ENCODE measurements at places on chromosomes 6 and 20.

GRCh38 chr20:8858181-8858787 is 210.6 kb upstream of the PLCB4 start:
- DNase-seq = no peak

GRCh38 chr6:13539572-13539971 is 34.8 kb upstream of the SIRT5 start:
- no peak for DNase-seq

DNA sequence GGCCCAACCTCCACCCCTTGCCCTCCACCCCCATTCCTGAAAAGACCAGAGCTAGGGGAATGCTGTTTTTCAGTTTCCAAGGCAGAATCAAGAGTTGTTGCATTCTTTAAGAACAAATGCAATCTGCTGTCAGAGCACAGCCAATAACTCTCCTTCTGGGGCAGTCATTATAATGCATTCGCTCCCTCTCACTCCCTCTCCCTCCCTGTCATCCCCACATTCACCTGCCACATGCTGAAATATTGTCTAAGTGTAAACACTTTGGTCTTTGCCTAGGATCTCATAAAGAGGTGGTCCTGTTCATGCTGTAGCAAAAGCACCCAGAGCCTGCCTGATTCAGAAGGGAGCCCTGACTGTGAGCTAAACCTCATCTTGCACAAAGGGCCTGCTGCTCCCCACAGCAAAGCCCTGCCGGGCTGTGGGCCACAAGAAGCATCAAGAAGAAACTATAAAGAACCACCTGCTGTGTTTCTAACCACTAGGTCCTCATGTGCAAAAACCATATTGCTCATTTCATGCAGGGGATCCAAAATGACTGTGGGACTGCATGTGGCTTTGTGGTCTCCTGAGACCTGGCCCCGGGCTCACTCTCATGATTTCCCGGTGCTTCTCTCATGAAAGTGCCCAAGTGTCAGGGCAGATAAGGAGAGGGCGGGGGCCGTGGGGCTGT is 85.6 kb downstream of the GPR6 start:
- no peak for DNase-seq

GRCh38 chr6:156731396-156731795 is 45.8 kb upstream of the ARID1B start:
- no peak for DNase-seq

GRCh38 chr6:134394905-134395304 is 77.0 kb upstream of the SGK1 start:
- no peak for DNase-seq

GRCh38 chr20:37987602-37988290 is 45.5 kb downstream of the TTI1 start:
- DNase-seq = no peak

DNA sequence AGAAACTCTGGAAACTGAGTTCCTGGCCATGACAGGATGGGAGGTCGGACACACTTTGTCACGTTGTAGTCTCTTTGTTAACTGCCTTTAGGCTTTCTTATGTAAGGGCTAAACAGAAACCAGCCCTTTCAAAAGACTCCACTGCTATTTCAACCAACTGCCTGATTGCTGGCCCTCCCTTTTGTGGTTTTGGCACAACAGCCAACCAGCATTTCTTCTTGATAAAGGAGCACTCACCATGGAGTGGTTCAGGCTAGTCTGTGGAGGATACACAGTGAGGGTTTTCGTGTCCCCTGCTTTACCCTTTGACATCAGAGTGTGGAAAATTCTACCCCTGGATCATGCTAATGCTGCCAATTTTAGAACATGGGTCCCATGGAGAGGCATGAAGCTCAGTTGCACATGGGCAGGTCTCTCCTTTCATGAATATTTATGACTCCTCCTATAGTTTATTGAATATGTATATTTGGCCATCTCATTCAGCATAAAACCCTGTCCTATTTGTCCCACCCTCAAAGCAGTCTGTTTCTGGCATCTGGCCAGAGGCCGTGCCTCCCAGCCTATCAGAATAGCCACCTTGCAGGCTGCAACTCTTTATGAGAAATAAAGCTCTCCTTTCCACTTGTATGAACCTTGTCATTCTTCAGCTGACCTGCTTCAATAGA is 148.3 kb downstream of the HS3ST5 start:
- no peak for DNase-seq

Data from stimulated activated CD8-positive, alpha-beta memory T cell treated with anti-CD3 and anti-CD28 coated beads, Interleukin-7, amount 100 ng/mL, for 4 hours (primary cell).